ENCODE measurements at places on chromosomes 11 and 22.

- DNase-seq: no peak
These were observed 50.7 kb upstream of the CD44 start for GRCh38 chr11:35088226-35088625.

DNA sequence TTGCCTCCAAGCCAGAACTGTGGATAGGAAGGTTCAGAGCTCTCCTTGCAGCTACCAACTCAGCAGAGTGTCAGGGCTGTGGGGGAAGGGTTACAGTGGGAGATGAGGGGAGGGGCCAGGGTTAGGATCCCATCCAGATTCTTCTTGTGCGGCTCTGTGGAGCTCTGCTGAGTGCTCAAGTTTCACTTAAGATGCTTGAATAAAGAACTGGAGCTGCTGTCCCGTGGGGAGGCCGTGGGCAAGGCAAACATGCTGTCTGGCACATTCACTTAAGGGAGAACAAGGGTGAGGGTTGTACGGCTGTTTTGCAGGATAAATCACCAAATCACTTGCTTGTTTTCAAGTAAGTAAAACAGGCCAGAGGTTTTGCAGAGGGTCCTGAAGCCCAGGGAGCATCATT lies 197.1 kb downstream of the FAM76B start:
- DNase-seq: no peak

- DNase-seq: no peak
These were observed 36.0 kb upstream of the ACCSL start for GRCh38 chr11:44011797-44012196.

GRCh38 chr11:108093128-108093904 lies 28.1 kb upstream of the ACAT1 start:
- no peak for DNase-seq

DNA sequence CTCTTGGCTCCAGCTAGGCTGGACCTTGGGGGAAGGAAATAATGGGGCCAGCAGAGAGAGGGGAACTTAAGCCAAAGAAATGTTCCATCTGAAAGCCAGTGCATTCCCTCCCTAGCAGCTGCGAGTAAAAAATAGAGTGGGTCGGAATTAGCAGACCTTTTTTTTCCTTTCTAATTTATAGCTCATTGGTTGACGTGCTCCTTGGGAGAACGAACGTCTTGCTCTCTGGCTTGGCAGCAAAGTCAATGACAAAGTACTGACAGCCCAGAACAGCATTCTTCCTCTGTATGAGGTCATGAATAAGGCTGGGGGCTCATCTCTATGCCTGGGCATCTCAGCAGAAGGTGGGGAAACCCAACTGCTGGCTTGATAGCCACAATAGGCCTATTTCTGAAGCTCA lies 65.0 kb downstream of the SEZ6L start:
- no peak for DNase-seq

GRCh38 chr22:31738566-31738965 lies 11.4 kb downstream of the PRR14L start:
- DNase-seq: no peak

GRCh38 chr11:125300791-125301218 lies 136.3 kb downstream of the PKNOX2 start:
- no peak for DNase-seq

DNA sequence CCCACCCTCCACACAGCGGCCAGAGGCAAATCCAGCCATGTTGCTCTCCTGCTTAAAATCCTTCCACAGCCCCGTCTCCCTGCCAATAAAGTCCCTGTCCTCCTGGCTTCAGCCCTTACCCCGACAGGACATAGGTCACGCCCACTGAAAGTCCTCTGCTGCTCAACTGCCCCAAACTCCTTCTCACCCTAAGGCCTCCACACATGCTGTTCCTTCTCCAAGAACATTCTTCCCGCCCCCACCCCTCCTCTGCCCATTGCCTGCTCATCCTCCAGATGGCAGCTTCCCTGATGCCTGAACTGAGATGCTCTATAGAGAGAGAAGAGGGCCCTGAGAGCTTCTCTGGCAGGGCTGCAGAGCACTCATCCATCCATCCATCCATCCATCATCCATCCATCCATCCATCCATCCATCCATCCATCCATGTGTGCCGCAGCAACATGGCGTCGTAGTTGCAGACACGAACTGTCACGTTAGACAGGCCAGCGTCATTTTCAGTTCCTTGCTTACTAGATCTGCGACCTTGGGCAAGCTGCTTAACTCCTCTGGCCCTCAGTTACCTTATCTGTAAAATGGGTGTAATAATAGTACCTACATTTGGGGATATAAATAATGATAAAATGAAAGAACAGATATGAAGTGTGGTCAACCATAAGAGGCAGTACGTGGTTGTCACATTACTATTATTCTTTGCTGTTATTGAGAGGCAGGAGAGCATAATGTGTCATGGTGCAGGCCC lies 9.4 kb downstream of the NPTXR start:
- DNase-seq: no peak

DNA sequence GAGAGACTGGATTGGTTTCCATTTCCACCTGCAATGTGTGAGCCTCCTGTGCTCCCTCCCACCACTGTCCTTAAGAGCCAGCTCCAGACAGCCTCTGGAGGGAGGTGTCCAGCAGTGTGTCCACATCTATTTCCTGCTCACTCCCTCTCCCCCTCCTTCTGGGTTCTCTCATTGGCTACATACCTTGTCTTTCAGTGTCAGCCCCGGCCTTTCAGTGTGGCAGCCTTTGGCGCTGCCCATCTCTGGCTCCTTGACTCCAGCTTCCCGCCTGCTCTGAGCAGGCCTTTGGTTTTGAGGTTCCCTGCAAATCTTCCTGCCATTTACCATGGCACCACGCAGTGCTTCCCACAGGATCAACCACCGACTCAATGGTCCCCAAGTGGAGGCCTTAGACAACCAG lies 19.0 kb upstream of the PTPRJ start:
- no peak for DNase-seq

DNA sequence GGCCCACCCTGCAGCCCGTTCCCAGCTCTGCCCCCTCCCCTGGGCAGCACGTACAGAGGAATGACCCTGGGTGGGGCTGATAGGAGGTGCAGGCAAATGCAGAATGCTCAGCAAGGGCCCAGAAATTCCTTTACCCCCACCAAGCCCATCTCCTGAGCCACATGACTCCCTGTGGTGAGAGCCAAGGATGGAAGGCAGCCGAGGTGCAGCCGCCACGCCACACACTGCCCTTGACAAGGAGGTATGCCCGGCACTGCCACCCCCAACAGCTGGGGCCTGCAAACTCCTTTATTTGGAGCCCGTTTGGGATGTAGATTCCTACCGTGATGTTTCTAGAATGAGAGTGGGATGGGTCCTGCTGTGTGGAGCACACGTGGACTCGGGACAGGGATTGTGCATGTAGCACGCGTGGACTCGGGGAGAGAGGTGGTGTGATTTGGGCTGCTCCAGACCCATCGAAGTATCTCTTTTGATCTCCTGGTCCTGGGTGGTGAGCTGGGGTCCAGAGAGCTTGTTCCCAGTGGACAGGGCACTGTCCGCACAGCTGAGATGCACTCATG lies 12.9 kb downstream of the GTSE1 start:
- no peak for DNase-seq

DNA sequence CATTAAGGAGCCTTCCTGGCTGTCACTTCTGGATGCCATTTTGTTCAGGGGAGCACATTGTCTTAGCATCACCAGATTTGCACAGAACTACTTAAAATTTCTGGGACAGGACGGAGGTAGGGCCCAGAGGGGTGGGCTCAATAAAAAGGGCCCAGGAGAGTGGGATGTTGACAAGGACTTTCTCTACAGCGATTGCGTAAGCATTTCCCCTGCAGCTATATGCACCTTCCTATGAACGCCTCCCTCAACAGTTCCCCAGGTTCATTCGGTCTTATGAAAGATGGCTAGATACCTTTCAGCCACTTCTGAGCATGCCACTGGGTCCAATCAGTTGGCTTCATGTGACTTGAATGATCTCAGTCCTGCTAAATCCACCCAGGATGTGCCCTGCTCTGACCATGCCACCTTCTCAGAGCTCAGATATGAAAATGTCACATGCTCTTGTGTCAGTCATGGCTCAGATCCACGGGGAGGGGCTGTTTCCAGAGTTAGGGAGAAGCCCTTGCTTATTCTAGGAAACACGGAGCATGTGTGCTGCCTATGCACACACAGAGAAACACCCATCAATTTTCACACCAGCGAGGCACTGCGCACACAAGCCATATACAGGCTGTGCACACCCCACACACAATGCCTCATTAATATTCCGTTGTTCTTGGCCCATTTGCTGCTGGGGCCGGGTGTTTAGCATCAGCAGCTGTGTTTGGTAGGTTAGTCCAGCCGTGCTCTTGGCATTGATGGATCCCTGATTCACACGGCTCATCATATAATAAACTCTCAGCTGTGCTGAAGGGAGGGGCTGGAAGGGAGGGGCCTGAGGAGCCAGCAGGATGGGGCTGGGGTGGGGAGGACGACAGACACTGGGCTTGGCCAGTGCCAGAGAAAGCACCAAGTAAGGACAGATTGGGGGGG lies 52.5 kb upstream of the NNMT start:
- no peak for DNase-seq

- no peak for DNase-seq
These were observed 15.6 kb downstream of the KIAA1671 start for GRCh38 chr22:24968066-24968561.

- DNase-seq: no peak
These were observed 13.6 kb upstream of the L3MBTL2 start for GRCh38 chr22:41191467-41191866.

DNA sequence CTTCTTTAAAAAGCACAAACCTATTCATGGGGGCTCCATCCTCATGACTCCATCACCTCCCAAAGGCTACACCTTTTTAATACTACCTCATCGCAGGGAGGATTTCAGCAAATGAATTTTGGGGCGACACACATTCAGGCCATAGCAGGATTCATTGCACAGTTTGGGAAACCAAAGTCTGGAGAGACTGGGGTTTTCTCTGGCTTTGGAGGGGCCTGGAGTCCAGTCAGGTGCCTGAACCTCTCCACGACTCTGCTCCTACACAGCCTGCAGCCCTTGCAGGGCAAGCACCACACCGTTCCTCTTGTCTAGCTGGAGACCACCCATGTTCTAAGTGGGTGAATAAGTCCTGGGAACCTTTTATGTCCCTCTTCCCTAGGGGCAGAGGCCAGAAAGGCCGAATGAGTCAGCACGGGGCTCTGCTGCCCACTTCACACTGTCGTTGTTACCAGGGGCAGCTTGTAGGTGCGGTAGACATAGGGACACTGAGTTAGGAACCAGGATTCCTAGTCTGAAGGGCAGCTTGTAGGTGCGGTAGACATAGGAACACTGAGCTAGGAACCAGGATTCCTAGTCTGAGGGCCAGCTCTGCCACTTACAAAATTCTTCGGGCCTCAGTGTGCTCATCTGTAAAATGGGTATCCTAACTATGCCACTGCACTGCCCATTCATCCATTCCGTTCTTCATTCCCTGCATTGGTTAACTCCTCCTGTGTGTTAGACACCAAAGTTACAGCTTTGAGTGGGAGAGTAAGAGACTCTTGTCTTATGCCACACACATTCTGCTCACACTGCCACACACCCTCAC lies 251.7 kb upstream of the B3GAT1 start:
- DNase-seq: no peak

GRCh38 chr22:50506611-50507420 lies 686 bp downstream of the LMF2 start:
- no peak for DNase-seq

GRCh38 chr22:42076764-42077485 lies 2.6 kb upstream of the SMDT1 start:
- no peak for DNase-seq

DNA sequence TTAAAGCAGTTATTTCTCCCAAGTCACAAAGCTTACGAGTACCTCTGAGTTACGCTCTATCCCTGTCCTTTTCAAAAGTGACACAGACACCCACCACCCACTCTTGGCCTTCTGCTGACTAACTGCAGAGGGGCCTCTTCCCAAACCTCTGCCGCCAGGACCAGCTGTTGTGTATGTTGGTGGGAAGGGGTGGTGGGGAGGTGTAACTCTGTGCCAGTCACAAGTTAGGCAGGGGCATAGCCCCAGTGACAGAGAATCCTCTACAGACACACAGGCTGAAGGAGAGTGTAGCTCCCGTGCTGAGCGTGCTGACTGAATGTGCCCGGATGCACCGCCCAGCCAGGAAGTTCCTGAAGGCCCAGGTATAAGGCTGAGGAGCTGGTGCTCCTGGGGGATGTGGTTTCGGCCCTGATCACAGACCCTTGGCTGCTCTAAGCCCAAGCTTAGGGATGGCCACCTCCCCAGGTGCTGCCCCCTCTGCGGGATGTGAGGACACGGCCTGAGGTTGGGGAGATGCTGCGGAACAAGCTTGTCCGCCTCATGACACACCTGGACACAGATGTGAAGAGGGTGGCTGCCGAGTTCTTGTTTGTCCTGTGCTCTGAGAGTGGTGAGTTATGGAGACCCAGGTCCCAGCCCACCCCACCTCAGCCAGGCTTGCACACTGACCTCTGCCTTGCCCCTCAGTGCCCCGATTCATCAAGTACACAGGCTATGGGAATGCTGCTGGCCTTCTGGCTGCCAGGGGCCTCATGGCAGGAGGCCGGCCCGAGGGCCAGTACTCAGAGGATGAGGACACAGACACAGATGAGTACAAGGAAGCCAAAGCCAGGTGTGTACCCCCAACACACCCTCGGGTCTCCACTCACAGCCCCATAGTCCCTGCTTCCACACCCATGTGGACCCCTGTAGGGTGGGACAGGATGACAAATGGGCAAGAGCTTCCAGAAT lies 4.9 kb downstream of the RIC8A start:
- no peak for DNase-seq

GRCh38 chr11:69414773-69415187 lies 66.7 kb upstream of the LINC01488 start:
- no peak for DNase-seq

GRCh38 chr11:63985812-63986155 lies 454 bp upstream of the OTUB1 start:
- DNase-seq: no peak

DNA sequence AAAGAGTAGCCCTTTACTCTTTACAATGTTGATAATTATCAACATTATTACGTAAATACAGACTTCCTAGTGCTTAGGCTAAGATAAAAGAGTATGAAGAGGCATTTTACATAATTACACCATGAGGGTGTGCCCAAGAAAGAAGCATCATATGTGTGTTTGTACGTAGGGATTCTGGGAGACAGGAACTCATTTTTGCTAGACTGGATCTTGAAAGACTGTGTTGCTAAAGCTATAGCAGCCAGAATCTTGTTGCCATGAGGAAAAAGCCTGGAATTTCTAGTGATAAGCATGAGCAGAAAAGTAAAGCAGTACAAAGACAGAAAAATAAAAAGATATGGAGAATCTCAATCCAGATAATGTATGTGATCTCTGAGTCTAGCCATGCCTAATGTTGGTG lies 72.1 kb downstream of the JRKL start:
- DNase-seq: no peak
